ENCODE measurements at places on chromosomes 7 and 10.

DNA sequence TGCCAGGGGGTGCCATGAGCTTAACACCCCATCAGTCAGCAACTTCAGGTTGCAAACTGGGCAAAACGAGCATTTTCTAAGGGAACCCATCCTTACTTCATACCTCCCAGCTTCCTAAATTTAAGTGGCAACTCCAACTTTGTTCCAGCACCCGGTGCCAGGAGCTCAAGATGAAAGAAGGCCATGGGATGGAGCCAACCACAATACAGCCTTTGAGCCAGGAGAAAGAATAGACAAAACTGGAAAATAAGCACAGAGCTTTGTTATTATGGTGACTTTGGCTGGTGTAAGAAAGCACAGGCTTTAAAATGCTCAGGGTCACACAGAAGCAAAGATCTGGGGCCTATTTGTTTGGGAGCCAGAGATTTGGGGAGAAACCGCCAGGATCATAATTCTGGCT is 388.7 kb upstream of the MGMT start:
- DNase-seq, result no peak

DNA sequence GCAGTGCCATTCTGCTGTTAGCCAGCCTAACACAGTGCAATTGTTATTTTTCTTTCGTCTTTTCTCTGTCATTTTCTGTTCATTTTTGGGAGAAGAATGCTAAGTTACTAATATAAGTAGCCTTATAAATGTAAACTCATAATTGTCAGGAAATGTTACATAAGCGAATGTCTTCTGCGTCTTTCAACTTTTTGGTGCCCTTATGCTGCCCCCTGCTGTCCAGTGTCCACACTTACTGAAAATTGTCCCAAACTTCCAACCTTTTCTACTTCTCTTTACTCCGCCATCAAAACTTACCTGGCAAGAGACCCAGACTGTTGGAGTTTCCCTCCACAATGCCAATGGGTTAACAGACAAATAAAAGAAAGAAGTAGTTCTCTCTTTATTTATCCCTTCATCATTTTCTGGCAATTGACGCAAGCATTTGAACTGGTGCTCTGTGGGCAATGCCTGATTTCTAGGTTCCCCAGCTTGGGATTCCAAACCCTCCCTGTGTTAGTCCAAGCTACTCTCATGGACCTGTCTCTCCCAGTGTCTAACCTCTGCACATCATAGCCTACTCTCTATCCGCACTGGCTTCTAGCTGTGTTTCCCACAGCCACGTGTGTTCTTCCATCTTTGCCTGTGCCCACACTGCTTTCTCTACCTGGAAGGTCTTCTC is 21.0 kb upstream of the EPC1 start:
- peak; percentile 58 for DNase-seq

DNA sequence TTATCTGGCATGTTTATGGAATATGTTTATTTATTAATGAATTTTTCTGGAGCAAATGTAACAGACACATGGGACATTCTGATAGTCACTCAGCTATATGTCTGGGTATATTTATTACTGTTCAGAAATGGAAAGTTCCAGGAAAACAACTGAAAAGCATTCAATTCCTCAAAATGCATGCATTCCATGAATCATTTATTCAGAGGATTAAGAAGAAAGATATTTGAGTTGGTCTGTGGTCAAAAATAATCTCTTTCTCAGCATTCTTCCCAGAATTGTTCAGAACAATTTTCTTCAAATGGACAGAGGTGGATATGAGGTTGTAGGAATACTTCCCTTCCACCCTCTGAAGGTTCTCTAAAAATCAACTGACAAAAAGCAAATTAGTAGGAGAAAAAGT is 97.6 kb upstream of the ITGB1 start:
- DNase-seq, result no peak

GRCh38 chr7:22799633-22800032 is 23.0 kb downstream of the TOMM7 start:
- DNase-seq, result no peak

GRCh38 chr7:81140252-81140651 is 221.4 kb upstream of the SEMA3C start:
- DNase-seq, result no peak

DNA sequence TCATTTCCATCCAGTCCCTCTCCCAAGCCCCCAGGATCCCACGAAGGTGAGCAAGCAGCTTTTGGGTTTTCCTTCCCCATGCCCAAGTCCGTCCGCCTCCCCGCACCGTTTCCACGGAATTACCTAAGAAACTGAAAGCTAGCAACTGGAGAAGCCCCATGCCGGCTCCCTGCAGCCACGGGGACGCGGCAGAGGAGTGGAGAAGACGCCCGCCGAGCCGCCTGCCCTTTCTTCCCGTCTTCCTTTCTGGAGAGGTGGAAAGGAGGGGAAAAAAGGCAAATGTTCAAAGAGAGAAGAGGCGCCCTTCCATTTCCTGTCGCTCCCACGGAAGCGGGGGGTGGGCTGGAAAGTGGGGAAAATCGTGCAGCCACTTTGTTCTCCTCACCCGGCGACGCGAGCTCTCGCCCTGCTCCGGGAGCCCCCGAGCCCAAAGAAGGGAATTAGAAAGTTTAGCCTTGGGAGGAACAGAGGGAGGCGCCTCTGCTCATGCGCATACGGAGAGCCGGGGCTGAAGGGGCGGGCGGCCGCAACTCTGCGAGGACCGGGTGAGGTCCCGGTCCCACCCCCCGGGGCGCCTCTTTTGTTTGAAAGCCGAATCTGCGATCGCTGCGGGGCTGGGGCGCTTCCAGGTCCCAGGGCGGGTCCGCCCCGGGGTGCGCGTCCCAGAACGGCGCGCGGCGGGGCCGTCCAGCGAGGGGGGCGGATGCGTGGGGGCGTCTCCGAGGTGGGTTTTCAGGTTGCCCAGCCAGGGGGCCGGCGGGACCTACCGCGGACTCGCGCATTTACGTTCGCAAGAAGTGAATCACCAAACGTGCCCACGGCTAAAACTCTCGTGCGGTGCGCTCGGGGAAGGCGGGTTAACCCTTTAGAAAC is at the start of gene LAMB1:
TSS of gene LAMB1 (minus strand) at position 436 of the 873 bp plus-strand sequence. CDS start at position 160, 276 bp downstream.
- no peak for DNase-seq

DNA sequence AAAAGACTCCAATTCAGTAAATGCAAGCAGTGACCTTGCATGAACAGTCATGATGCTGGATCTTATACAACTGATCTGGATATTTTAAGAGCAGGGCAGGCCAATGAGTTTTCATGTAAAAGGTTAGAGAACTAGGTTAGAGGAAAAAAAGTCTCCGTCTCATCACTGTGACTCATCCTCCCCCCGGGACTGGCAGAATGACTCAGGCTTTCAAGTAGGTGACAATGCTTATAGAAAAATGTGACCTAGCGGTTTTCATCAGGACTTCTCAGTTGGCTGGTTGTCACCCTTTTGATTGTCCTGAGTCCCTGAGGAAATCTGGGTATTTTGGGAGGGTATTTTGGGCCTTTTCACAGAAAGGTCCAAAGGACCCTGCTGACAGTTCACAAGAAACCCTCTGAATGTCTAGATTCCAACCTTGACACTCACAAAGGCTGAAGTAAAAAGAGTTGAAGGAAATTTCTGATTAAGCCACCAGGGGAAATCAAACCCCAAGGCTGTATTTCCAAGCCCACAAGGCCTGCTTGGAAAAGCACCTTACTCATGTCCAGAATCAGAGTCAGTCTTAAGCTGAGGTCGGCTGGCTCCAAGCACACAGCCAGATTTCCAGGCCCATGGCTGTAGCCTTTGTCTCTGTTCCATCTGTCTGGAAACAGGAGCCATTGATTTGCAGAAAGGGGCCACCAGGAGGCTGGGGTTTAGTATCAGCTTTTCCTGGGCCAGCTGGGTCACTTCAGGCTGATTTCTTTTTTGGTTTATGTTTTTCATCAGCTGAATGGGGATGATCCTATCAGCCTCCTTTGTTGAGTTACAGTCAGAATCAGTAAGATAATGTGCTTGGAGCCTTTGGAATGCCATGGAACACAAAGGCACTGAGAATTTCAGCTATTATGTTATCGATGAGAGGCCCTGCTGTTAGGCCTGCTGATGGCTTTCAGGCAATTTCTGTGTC is 226.4 kb upstream of the HABP2 start:
- no peak for DNase-seq

DNA sequence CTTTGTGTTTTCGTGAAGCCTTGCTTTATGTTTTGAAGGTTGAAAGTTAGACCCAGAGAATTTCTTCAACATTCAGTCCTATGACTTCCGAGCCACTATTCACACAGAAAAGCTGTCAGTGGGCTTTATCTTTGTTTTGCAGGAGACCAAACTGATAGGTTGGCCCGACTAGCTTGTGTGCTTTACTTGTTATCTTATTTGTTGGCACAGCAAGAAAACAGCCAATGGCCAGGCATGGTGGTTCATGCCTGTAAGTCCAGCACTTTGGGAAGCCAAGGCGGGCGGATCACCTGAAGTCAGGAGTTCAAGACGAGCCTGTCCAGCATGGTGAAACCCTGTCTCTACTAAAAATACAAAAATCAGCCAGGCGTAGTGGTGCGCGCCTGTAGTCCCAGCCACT is 16.0 kb upstream of the GDI2 start:
- no peak for DNase-seq

DNA sequence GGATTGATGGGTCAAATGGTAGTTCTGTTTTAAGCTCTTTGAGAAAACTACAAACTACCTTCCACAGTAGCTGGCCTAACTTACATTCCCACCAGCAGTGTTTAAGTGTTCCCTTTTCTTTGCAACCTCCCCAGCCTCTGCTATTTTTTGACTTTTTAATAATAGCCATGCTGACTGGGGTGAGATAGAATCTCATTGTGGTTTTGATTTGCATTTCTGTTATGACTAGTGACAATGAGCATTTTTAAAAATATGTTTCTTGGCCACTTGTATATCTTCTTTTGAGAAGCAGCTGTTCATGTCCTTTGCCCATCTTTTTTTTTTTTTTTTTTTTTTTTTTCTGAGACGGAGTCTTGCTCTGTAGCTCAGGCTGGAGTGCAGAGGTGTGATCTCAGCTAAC is 155.2 kb upstream of the BMPER start:
- no peak for DNase-seq

DNA sequence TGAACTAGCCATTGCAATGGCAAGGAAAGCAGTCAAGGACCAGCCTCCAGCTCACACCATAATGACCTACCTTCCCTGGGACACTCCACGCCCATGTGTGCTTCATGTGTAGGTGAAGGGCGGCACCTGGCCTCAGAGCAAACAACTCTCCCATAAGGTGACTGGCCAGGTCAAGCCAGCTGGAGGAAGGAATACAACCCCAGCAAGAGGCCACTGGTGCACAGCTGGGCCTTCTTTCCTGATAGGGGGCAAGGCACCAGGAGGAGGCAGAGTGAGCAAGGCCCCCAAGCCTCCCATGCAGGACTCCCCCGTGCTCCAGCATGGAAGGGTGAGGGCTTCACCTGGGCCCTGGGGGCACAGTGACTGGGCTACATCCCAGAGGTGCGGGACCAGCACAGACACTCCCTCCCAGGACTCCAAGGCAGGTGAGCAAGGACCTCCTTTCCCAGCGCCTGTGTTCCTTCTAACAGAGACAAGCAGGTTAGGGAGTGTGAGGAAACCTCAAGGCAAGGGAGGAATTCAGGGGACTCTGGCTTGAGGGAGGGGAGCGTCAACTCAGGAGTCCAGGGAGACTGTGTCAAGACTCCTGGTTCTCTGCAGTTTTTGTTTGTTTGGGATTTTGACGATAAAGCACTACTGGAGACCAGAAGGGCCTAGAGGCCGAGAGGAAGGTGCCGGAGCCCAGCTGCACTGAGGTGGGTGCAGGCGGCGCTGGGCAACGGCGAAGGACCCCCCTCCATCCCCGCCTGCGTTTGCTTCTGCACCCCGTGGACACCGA is 1.7 kb downstream of the PTPRN2 start:
- DNase-seq, result no peak

- no peak for DNase-seq
Observed at GRCh38 chr7:95794917-95795515, 22.7 kb downstream of the DYNC1I1 start.

- no peak for DNase-seq
Observed at GRCh38 chr7:125061776-125062397, 132.3 kb upstream of the POT1 start.

GRCh38 chr10:35565602-35566081 is 39.5 kb upstream of the GJD4 start:
- DNase-seq, result no peak

GRCh38 chr10:103855424-103855823 is at the start of gene SH3PXD2A:
SH3PXD2A (minus strand) TSS chr10:103855576; CDS start chr10:103855266, 310 bp downstream.
- no peak for DNase-seq

DNA sequence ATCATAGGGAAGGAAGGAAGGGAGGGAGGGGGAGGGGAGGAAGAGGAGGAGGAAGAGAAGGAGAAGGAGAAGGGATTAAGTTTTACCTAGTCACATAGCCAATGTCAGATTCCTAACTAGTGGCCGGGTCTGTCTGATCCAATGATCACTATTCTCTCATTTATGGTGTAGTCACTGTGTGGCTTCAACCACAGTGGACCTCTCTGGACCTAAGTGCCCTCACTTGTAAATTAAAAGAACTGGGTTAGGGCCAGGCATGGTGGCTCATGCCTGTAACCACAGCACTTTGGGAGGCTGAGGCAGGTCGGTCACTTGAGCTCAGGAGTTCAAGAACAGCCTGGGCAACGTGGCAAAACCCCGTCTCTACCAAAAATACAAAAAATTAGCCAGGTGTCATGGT is 6.6 kb upstream of the SERPINE1 start:
- DNase-seq, result no peak

- DNase-seq, result no peak
Observed at GRCh38 chr7:152596824-152597223, 79.1 kb downstream of the XRCC2 start.

DNA sequence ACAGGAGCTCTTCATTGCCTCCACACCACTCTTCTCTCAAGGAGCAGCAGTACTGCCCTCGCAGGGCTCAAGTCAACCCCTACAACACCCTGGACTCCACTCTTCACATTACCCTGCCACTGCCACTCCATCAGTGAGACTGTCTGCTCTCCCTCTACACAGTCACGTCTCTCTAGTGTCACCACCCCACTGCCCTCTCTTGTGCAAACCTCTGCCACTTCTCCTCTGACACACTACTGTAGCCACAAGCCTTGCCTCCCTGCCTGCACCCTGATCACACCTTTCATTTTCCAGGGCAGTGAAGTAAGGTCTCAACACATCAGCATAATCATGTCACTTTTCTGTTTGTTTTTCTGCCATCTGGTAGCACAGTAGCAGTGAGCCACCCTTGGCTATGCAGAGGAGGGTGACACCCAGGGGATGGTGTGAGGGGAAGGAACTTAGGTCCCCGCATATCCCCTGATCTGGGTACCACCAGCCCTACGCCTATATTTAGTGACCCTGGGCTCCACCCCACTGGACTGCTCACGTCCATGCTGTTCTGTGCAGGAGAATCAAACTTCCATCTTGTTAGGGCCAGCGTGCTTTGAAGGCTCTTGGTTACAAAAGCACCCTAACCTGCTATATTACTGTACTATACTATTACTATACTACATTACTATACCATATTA is 1.6 kb downstream of the C10orf143 start:
- DNase-seq, result no peak

GRCh38 chr7:108402865-108403264 is 53.4 kb downstream of the NRCAM start:
- DNase-seq, result no peak

DNA sequence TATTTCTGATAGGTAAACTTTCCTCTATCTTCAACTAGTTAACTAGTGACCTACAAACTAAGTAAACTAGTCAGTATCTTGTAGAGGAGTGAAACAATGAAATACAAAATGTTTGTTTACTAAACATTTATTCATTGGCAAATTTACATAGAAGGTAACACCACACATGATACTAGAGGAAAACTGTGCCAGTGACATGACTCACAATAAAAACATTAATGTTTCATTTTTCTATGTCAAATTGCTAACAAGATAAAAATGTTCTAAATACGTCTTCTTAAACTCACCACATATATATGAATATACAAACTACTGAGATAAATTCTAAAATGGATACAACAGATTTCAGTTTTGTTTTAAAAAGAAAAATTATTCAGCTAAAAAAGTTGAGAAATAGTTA is 471.3 kb downstream of the PARD3 start:
- no peak for DNase-seq

- no peak for DNase-seq
Observed at GRCh38 chr7:11176985-11177555, 203.4 kb downstream of the PHF14 start.

All from stimulated activated CD4-positive, alpha-beta T cell treated with anti-CD3 and anti-CD28 coated beads, Interleukin-1b, Interleukin-23, amount 100 ng/mL, for 1 hour (primary cell).